Activated CD8-positive, alpha-beta T cell treated with anti-CD3 and anti-CD28 coated beads for 36 hours (primary cell): ENCODE measurements at places on chromosomes 11 and 22.

DNA sequence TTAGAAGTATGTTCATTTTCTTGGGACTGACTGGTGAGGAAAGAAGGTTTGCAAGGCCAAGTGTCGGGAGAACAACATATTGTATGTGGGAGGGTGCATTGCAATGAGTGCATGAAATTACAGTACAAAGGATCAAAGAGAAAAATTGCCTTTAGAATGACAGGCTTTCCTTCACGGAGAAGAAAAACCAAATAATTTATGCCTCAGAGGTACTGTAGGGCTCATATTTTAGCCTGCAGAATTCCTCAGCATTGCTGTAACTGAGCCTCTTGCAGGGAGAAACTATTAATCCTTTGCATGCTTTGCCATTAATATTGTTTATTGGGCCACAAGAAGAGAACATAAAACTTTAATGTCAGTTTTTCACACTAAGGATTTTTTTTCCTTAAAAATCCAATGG, 60.1 kb downstream of the LRRC4C start:
- no peak for DNase-seq

DNA sequence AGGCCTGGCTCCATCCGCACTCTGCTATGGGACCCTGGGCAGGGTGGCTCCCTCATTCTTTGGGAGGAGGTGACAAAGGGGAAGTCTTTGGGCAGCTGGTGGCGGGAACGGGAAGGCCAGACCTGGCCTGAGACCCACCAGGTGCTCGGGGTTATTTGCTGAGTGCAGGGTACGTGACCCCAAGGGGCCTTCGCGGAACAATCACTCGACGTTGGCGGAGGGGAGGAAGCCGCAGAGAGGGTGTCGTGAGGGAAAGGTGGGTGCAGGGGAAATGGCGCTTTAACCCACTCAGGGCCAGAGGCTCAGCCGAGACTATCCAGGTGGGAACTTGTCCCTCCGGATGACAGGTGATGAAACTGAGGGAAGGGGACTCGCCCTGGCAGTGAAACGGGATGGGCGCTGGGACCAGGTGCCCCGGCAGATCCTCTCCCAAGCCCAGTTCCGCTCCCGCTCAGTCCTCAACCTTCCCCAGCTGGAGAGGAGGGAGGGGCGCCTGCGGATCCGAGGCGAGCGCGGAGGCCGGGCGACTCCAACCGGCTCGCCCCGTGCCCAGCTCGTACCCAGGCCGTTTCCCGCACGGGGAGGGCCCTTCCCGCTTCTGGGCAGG, 911 bp downstream of the A4GALT start:
- no peak for DNase-seq

- DNase-seq = no peak
Observed at GRCh38 chr11:12303421-12304149, 73.8 kb upstream of the PARVA start.

- no peak for DNase-seq
Observed at GRCh38 chr11:87239001-87239400, 201.3 kb downstream of the TMEM135 start.

GRCh38 chr11:118608360-118609227, 1.2 kb downstream of the PHLDB1 start:
- peak; percentile 79 for DNase-seq

DNA sequence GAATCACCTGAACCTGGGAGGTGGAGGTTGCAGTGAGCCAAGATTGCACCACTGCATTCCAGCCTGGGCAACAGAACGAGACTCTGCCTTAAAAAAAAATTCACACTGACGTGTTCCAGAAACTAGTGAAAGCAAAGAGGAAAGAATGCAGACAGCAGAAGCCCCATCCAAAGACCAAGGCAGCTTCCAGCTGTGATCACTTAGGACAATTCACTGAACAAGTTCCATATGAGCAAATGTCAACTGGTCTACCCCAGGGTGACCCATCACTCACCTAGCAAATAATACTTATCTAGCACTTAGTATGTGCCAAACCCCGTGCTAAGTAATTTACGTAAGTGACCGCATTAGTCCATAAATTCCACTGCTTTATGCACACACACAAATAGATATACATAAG, 138.9 kb downstream of the LARGE1 start:
- no peak for DNase-seq

DNA sequence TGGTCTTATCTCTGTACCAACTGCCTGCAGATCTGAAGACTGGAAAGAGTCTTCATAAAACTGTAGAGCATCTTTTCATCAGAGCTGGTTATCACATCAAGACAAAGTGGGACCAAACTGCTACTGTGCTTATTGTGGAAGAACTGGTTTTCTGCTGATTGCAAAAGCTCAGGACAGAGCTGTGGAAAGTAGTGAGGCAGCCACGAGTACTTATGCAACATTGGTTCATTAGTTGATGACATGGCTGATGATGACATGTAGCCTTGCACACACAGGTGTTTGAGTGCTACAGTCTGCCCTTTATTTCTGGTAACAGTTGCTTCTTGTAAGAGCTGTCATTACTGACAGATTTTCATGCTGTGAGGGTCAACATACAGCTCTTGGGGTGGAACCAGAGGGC, 185.4 kb upstream of the GUCY1A2 start:
- DNase-seq = no peak

DNA sequence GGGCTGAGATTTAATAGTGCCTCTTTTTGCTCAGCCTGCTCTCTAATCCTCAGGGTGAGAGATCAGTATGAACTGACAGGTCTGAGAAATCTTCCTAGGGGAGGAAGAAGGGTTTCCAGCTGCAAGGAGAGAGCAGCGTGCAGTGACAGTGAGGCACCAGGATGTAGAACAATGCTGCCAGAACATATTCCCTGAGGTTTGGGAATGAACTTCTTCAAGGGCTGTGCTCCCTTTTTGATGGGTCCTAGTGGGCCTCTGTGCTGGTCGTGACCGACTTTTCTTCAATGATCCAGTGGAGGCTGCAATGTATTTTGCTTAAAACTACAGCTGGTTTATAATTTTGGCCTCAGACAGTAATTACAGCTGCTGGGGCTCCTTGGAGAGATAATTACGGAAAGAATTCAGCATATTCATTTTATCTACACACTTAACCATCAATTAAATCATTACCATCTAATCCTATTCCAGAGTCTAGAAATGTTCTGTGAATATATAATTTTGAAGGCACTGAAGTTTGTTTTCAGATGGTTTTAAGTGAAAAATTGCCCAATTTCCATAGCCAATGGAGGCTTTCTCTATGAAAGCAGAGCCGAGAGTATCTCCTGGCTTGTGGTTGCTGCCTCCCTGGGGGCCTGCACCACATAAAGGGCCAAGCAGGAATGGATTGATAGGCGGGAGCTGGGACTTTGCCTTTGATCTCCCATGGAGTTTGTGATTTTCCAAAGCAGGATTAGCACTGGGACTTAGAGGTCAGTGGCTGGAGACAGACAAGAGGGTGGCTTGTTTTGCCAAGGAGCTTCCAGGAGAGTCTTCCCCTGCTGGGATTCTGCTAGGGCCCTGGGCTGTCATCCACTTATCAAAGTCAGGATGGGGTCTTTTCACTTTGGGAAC, 41.0 kb upstream of the OLFML1 start:
- no peak for DNase-seq

- peak; percentile 74 for DNase-seq
Observed at GRCh38 chr22:31616315-31616980, 45.6 kb downstream of the PISD start.

DNA sequence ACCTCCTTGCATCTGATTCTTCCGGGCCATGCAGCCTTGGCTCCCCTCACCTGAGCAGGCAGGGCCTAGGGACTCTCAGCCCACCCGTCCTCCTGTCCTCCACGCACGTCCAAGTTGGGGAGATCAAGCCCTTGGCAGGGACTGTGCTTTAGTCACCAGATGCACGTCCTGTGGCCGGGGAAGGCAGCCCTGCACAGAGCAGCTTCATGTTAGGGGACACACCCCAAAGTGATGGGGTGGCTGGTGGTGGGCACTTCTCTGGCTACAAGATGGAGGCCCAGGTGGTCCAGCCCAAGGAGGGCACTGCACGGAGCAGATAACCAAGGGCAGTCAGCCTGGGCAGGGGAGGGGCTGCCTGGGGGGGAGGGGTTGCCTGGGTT, 1.2 kb downstream of the MUC5B start:
- DNase-seq = no peak

- DNase-seq = no peak
Observed at GRCh38 chr11:14059491-14059890, 97.0 kb downstream of the SPON1 start.
